ENCODE measurements at places on chromosomes 3 and 15.

DNA sequence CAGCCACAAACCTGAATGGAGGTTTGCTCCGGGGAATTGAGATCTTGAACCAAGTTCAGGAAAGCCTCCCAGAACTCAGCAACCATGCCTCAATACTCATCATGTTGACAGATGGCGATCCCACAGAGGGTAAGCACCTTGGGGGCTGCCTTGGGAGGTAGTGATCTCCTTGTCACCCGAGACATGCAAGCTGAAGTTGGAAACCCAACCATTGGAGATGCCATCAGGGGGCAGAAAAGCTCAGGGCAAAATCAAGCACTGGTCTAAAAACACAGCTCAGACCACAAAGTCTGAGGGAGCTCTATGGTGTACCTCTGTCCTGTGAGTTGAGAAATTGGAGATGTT is 5.8 kb downstream of the ITIH1 start:
- peak; percentile 6 for DNase-seq

DNA sequence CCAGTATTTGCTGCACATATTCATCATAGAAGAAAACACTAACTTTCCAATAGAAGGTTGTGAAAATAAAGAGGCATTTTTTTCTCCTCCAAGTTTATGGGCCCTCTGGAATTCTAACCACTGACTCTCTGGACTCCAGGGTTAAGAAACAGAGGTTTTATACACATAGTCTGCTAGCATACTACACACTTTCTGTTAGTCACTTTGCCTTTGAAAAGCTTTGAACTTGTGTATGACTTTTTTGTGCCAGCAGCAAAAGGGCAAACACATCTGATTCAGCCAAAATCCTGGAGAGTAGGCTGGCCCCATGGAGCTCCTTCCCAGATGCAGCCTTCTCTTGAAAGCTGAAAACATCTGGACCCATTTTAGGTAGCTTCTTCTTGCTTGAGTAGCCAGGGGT is 6.2 kb downstream of the ZIC4 start:
- peak; percentile 70 for DNase-seq

DNA sequence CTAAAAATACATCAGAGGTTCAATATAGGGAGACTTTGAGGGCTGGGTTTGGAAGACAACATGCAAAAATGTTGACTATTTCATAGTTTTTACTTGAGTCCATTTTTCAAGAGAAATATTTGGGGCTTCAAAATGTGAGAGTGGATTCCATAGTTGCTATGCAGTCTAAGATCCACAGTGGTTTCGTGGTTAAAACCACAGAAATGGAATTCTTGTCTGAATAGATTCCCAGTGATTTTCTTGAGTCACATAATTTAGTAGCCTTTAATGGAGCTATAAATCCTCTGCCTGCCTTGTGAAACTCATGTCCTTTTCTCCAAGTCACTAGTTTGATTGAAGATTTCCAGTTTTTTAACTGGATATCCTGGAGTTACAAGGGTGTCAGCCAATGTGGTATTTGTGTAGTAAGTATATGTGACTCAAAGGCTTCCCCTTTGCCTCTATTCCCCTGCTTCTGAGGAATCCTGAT is 94.7 kb upstream of the RBMS3 start:
- peak; percentile 99 for DNase-seq

- DNase-seq: no peak
Observed at GRCh38 chr3:69686056-69686455, 53.2 kb upstream of the MITF start.

- peak; percentile 38 for DNase-seq
Observed at GRCh38 chr3:138348754-138349739, 668 bp downstream of the MRAS start.

All from EH (cell line).